Fibroblast of skin of abdomen (primary cell): ENCODE measurements at places on chromosomes 2 and 18.

GRCh38 chr2:46171411-46171953 is 125.7 kb upstream of the EPAS1 start:
- DNase-seq = peak; percentile 77

DNA sequence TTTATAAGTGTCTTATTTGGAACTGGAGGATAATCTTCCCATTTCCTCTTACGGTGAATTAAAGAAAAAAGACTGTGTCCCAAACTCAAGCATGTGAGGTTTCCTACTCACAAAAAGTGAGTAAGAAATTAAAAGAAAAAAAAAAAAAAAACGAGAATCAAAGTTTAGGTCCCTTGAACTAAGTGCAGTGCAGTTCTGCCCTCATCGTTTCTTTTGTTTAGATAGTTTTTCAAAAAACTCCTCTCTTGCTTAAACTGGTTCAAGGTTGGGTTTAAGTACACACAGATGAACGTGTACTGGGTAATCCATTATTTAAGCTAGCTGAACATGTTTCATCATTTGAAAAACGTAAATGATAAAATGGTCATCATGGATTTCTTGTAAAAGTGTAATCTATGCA is 235.9 kb upstream of the KCNJ3 start:
- no peak for DNase-seq

- DNase-seq = no peak
These were observed 127.9 kb downstream of the ZFP36L2 start for GRCh38 chr2:43098539-43098938.

- no peak for DNase-seq
These were observed 38.2 kb downstream of the NRP2 start for GRCh38 chr2:205720451-205720902.

GRCh38 chr2:164014068-164014731 is 278.4 kb upstream of the FIGN start:
- peak; percentile 23 for DNase-seq
